Stimulated activated CD4-positive, alpha-beta T cell treated with anti-CD3 and anti-CD28 coated beads, Interleukin-2, amount 100 ng/mL, for 24 hours (primary cell): ENCODE measurements at places on chromosomes 6 and 20.

GRCh38 chr20:50308513-50309279, 118.1 kb downstream of the CEBPB start:
- no peak for DNase-seq

DNA sequence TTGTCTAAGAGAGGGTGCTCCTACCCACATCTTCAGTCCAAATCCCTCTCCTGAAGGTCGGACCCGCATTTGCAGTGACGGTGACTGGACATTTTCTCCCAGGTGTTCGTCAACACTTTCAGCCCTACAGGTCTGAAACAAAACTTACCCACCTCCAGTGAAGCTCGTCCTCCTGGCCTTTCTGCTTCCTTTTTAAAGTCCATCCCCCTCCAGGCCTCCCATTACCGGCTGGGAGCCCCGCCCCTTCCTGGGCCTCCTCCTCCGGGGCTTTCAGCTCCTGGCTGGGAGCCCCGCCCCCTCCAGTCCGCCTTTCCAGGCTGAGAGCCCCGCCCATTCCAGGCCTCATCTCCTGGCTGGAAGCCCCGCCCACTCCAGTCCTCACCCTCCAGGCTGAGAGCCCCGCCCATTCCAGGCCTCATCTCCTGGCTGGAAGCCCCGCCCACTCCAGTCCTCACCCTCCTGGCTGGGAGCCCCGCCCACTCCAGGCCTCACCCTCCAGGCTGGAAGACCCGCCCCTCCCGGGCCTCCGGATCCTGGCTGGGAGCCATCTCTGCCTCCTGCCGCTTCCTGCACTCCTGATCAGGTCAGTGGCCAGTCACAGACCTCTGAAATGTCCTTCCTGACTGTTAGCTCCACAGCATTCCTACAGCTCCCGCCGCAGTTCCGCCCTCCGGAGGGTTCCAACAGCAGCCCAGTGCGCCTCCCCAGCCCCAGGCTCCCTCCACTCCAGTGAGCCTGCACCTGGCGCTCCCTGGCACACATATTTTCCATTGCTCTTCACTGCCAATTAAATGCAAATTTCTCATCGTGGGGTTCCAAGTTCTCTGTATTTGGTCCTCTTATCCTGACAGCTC, 98.5 kb downstream of the LY86 start:
- no peak for DNase-seq

DNA sequence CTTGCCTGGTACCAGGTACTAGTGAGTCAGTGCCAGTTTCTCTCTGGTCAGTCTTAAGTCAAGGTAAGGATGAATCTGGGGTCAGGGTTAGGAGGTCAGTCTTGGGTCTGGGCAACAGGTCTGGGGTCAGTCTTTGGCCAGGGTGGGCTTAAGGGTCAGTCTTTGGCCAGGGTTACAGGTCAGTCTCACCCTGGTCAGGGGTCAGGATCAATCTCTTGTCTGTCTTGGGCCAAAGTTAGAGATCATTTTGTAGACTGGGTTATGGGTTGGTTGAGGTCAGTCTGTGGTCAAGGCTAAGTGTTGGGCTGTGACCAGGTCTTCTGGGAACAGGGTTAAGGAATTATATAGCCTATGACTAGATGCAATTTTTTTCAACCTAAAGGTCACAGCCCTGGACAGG, 12.8 kb upstream of the CAPN11 start:
- DNase-seq, result no peak

DNA sequence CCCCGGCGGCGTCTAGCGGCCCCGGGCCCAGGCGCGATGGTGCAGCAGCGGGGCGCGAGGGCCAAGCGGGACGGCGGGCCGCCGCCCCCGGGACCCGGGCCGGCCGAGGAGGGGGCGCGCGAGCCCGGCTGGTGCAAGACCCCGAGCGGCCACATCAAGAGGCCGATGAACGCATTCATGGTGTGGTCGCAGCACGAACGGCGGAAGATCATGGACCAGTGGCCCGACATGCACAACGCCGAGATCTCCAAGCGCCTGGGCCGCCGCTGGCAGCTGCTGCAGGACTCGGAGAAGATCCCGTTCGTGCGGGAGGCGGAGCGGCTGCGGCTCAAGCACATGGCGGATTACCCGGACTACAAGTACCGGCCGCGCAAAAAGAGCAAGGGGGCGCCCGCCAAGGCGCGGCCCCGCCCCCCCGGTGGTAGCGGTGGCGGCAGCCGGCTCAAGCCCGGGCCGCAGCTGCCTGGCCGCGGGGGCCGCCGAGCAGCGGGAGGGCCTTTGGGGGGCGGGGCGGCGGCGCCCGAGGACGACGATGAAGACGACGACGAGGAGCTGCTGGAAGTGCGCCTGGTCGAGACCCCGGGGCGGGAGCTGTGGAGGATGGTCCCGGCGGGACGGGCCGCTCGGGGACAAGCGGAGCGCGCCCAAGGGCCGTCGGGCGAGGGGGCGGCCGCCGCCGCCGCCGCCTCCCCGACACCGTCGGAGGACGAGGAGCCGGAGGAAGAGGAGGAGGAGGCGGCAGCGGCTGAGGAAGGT, 715 bp downstream of the SOX12 start:
- peak; percentile 51 for DNase-seq

- no peak for DNase-seq
Measured at GRCh38 chr6:26494117-26494516, 6.0 kb upstream of the BTN1A1 start.

DNA sequence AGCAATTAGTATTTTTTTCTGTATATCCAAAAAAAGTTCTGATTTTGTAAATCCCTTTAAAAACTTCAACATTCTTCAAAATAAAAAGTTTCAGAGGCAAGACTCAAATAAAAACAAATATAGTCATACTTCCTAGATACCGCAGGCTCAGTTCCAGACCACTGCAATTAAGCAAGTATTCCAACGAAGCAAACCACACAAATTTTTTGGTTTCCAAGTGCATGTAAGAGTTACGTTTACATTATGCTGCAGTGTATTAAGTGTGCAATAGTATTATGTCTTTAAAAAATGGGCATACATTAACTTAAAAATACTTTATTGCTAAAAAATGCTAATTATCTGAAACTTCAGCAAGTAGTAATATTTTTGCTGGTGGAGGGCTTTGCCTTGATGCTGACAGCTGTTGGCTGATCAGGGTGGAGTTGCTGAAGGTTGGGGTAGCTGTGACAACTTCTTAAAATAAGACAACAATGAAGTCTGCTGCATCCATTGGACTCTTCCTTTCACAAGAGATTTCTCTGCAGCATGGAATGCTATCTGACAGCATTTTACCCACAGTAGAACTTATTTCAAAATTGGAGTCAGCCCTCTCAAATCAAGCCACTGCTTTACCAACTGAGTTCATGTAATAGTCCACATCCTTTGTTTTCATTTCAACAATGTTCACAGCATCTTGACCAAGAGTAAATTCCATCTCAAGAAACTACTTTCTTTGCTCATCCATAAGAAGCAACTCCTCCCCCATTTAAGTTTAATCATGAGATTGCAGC, 46.0 kb downstream of the PHIP start:
- no peak for DNase-seq

DNA sequence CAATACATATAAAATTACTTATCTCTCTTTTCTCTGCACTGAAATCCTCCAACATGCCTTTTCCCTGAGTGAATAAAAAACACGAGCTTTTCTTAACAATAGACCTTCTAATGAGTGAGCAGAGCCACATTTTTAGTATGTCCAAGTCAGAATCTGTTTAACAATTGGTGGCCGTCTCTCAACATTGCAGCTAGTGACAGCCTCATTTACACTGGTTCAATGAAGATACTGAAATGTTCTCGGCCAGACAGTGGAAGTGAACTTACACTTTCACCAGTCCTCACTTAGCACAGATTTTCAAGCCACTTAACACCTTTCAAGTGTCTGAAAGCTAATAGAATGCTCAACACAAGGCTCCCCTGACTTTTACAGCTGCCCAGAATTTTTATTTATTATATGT, 767.1 kb downstream of the KIF16B start:
- DNase-seq, result no peak
